ENCODE measurements at places on chromosomes 3 and 15.
A peak's percentile ranks its signal among the peaks of the same experiment; 100 is the strongest.

GRCh38 chr15:29773816-29774215 lies 48.5 kb downstream of the TJP1 start:
- DNase-seq = no peak

- no peak for DNase-seq
Observed at GRCh38 chr3:27133060-27133459, 236.1 kb downstream of the NEK10 start.

DNA sequence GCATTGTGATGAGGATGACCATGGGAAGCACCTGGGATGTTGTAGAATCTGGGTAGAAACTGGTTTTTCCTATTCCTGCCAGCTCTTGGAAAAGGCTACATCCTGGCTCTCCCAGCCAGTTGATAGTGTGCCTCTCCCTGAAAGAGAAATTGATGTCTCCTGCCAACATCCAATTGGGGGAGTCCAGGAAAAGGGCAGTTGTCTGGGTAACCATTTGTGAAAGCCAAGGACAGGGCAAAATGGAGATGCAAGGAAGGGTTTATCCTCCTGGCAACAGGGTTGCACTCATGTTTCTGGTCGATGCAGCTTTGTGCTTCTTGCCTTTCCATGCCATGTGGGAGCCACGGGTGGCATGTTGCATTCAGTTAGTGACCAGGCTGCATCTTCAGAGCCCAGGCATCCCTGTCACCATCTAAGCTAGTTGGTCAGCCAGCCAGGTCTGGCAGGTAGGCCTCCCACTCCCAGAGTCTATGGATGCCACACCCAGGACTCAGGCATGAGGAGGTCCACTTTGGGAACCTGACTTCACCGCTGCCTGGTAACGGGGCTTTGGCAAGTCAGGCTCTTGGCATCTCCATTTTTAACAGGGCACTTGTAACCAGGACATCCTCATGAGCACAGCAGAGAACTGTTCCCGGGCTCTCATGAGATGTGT lies 153.5 kb downstream of the DNAJB8 start:
- DNase-seq = no peak

- no peak for DNase-seq
Observed at GRCh38 chr3:101240719-101241399, 79.5 kb downstream of the IMPG2 start.

DNA sequence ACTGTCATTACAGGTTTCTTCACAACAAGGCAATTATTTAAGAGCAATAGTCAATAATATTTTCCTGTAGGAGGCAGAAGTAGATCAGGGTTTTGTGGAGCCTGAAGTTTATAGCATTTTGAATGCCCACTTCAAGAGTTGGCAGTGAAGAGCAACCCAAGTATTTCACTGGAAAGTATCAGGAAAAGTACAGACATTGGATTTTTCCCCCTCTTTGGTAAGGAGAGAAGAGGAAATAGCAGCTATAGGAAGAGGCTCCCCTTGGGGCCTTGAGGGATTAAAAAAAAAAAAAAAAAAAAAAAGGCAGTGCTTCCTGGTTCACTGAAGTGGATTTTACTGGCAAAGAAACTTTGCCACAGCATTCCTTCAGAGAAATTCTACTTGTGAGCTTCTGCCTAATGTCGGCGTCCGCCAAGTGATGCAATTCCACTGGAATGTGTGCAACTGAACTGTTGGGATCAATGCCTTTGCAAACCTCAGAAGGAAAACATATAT lies 5.7 kb upstream of the CNTN6 start:
- no peak for DNase-seq

GRCh38 chr3:104526901-104527401 lies 839.8 kb upstream of the ALCAM start:
- no peak for DNase-seq

DNA sequence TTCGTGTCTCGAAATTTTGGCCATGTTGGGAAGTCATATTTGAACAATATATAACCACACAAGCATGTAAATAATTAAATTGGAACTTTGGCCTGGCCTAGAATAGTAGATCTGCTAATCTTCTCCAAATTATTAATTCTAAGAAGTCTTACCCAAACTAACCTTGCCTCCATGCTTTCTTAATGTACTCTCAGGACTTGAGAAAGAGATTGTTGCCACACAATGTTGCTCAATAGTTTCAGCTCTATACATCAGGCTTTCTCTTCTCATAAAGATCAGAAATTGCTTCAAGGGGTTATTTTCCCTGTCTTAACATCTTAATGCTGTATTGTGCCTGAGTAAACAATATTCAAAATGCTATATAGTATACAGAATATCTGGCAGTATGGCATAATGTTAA lies 202.7 kb upstream of the LRIG1 start:
- no peak for DNase-seq

- DNase-seq = no peak
Observed at GRCh38 chr15:82828075-82828474, 18.6 kb downstream of the WHAMM start.

DNA sequence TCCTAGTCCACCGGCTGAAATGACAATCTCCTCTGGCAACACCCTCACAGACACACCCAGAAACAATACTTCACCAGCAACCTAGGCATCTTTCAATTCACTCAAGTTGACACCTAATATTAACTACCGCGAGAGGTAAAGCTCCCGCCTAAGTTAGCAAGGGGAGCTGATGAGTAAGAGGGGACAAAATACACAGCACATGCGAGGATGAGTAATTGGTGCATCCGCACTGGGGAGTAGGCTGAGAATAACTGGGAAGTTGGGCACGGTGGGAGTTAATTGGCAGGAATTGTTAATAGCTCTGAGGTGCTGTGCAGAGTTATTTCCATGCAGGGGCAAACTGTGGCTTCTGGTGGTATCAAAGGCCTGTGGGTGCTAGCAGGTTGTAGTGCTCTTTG lies 14.5 kb upstream of the PLD1 start:
- no peak for DNase-seq

DNA sequence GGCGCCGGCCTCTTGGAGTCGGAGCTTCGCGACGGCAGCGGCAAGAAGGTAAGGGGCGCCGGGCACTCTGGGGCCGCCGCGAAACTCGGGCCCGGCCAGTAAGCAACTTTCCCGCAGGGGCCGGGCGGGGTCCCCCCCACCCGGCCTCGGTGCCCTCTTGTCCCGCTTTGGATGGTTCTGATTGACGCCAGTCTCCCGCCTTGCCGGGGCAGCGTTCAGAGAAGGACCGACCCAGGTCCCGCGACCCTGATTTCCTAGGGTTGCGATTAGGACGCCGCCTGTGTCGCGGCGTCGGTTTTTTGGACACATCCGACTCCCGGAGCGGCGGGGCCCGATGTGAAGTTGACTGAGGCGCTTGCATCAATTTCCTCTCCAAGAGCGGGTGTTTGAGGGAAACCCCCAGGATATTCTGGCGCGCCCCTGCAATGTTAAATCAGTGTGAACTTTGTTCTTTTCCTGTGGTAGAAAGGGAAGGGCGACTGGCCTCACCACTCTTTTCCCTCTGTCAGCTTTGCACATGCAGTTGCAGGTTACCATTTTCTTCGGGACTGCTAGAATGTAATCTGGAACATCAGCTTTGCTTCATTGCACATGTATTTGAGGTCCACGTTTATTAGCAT lies 755 bp downstream of the PDE8A start:
- peak; percentile 14 for DNase-seq

Measured in BE2C (cell line).